ENCODE measurements at places on chromosomes 3 and 15. TPM values are rescaled to one million over a fixed set of nuclear protein-coding genes. Genes with fewer than 3 reads are reported as not detected.
A peak's percentile ranks its signal among the peaks of the same experiment; 100 is the strongest.

Gene DMXL2
- 55.2 TPM for total RNA-seq

GRCh38 chr3:144104679-144105078, 133.1 kb downstream of the DIPK2A start:
- no peaks in the 10 kb centered on the region for H3K27me3 ChIP-seq
- no peaks in the 10 kb centered on the region for H3K4me1 ChIP-seq

Gene VIPR1
- total RNA-seq, result 184 TPM

Gene MME
- total RNA-seq, result 79.1 TPM

GRCh38 chr15:52912172-52912571, 122.0 kb upstream of the ONECUT1 start:
- no peaks in the 10 kb centered on the region for H3K4me1 ChIP-seq
- no peak overlapping the region for H3K27ac ChIP-seq
- no peak overlapping the region for H3K4me3 ChIP-seq

- no peak for DNase-seq
- H3K27ac ChIP-seq, result no peak overlapping the region
- peaks cover 7% of the 10 kb centered on the region for H3K27me3 ChIP-seq
- H3K36me3 ChIP-seq, result no peaks in the 10 kb centered on the region
- no peak overlapping the region for H3K4me3 ChIP-seq
Measured at GRCh38 chr15:73392025-73392424, 23.3 kb upstream of the HCN4 start.

DNA sequence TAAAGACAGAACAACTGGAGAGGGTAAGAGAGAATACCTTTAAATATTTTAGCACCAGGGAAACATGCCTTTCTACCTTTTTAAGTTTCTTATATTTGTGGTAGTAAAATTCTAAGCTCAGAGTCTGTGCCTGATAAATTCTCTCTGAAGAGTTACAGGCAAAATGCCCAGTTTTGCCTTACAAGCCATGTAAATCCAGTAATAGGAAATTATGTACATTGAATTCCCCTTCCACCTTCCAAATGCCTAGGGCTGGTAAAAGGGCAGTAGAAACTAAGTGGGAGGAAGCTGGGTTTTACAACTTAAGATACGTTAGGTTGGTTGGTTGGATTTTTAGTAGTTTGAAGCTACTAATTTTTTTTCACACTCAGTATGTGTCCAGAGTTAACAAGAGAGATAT, 43.1 kb upstream of the TP63 start:
- H3K27me3 ChIP-seq, result no peaks in the 10 kb centered on the region
- no peaks in the 10 kb centered on the region for H3K4me1 ChIP-seq
- no peak for DNase-seq
- no peak overlapping the region for H3K4me3 ChIP-seq
- H3K27ac ChIP-seq, result no peak overlapping the region

DNA sequence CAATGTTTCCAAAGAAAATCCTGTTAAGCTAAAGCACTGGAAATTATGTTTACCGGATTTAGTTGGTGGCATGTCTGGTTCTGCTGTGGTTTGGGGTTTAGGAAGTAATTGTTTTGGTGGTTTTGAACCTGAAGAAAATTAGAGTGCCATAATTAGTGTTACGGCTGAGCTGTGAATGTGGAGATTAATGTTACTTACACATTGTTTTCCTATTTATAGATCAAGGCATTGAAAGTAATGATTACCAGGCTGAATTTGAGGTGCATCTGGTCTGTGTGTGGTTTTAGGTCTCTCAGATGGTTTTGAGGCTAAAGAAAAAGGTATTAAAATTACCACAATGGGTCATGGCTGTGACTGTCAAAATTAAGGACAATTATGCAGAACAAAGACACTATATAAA, 128.9 kb downstream of the TFG start:
- H3K27ac ChIP-seq, result no peak overlapping the region
- H3K36me3 ChIP-seq, result no peaks in the 10 kb centered on the region
- H3K27me3 ChIP-seq, result no peaks in the 10 kb centered on the region

Gene TM6SF1
- 25.4 TPM for total RNA-seq

DNA sequence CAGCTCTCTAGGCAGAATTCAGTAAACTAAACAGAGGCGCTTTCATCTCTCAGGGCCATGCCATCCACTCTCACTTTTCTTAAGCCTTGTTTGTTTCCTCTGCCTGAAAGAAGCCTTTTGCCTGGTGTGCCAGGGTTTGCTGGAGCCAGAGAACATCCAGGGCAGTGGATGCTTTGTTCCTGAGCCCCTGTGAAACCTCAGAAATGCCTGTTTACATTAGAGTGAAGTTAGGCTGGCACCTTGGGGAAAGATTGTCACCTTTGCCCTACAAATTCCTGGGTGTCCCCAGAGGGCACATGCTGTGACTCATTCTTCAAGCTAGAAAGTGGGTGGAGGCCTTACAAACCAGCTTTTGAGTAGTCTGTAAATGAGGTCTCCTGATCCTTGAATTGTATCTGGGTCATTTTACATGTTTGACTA, 10.7 kb upstream of the TRAK1 start:
- H3K27me3 ChIP-seq, result no peaks in the 10 kb centered on the region
- H3K36me3 ChIP-seq, result no peaks in the 10 kb centered on the region
- peaks cover 40% of the 10 kb centered on the region for H3K4me1 ChIP-seq
- no peak for DNase-seq
- H3K27ac ChIP-seq, result peak overlapping the region; percentile 60
- no peak overlapping the region for H3K4me3 ChIP-seq

Gene PEX5L
- total RNA-seq, result 0.78 TPM

Gene MYNN
- total RNA-seq, result 14.6 TPM

DNA sequence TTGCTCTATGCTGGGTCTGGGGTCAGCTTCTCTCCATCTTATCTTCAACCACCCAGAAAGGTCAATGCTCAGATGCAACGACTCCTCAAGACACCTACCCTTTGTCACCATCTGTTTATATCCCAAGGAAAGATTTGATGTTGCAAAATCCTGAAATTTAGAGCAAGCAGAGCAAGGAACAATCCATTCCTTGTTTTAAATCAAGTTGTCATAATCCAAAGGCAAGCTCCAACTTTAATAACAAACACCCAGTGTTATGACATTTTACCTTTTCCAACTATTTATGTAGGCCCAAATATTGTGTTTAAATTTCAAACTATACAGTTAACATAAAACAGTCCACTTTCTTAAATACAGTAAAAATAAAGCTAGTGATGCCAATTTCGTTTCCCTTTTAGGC, 116.5 kb upstream of the LRIG1 start:
- H3K4me3 ChIP-seq, result no peak overlapping the region
- DNase-seq, result no peak
- no peaks in the 10 kb centered on the region for H3K4me1 ChIP-seq
- H3K27ac ChIP-seq, result no peak overlapping the region
- H3K27me3 ChIP-seq, result no peaks in the 10 kb centered on the region

DNA sequence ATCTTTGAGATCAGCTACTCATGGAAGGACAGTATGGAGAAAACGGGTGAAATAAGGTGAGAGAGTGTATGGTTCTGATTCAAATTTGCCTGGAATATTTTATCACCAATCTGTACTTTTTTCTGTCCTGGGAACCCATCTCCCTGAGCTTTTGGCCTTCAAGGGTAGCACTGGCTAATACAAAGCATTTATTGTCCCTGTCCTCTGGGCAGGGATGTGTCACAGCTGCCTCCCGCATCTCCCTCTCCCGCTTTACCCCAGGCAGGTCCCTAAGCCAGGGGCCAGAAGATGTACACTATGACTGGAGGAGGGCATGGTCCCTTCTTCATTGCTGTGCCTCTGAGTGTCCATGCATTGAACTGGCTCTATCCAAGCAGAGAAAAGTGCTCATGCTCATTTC, 201.7 kb upstream of the CHRNA7 start:
- no peak for DNase-seq
- no peak overlapping the region for H3K27ac ChIP-seq
- no peak overlapping the region for H3K4me3 ChIP-seq
